ENCODE measurements at places on chromosomes 1 and 21. TPM values are rescaled to one million over a fixed set of nuclear protein-coding genes. Genes with fewer than 3 reads are reported as not detected.
A peak's percentile ranks its signal among the peaks of the same experiment; 100 is the strongest.

ZSCAN20 gene
- 4.4 TPM for total RNA-seq

OR2M3 gene
- total RNA-seq = not detected

SERTAD4 gene
- 2.7 TPM for total RNA-seq

DNA sequence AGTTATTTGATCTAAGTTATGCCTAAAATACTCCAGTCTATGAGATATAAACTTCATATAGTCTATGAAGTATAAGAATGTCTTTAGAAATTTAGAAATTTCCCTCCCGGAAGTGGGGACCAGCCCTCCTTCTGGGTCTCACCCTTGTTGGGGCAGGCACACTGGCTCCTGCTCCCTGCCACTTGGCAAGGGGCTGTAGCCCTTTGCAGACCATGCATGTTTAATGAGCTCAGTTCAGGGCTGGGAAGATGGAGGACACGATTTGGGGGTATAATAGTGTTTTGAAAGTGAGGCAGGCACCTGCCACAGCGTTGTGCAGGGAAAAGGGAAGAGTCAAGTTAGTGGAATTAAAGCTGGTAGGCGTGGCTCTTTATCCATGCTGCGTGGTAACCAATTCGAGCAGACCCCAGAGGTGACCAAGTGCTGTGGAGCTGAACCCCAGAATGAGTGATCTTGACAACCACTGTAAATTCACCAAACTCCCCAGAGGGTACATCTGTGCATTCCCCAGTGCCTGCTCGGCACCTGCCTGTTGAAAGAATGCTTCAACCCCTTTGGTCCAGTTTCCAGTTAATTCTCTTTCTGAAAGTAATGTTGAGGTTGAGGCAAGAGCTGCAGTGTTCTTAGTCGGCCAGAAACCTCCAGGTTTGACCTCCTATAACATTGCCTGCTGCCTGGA, 79.6 kb downstream of the DOP1B start:
- H3K27me3 ChIP-seq = no peaks in the 10 kb centered on the region
- DNase-seq = no peak
- no peak overlapping the region for H3K4me3 ChIP-seq
- peaks cover 22% of the 10 kb centered on the region for H3K4me1 ChIP-seq
- no peaks in the 10 kb centered on the region for H3K36me3 ChIP-seq

GRCh38 chr1:119906927-119907652, 10.8 kb upstream of the ADAM30 start:
- H3K27ac ChIP-seq = no peak overlapping the region
- no peak for DNase-seq
- no peaks in the 10 kb centered on the region for H3K27me3 ChIP-seq
- no peaks in the 10 kb centered on the region for H3K4me1 ChIP-seq
- H3K4me3 ChIP-seq = no peak overlapping the region

DNA sequence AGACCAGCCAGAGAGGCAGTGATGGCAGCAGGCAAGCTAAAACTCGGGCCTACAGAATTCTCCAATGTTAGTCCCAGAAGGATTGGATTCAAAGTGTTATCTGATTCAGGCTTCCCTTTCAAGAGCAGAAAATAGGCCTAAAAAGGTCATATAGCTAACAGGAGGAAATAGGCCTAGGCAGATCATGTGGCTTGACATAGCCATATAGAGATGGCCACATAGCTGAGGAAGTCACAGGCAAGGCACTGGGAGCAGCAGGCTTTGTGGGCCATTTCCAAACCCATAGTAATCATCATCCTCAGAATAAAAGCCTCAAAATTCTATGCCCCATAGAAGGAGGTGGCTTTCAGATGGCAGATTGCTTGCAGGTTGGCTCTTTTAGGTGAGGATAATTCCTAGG, 29.0 kb upstream of the LMO4 start:
- H3K27me3 ChIP-seq = no peaks in the 10 kb centered on the region
- no peaks in the 10 kb centered on the region for H3K36me3 ChIP-seq
- peaks cover 7% of the 10 kb centered on the region for H3K4me1 ChIP-seq
- no peak for DNase-seq
- no peak overlapping the region for H3K4me3 ChIP-seq

DNA sequence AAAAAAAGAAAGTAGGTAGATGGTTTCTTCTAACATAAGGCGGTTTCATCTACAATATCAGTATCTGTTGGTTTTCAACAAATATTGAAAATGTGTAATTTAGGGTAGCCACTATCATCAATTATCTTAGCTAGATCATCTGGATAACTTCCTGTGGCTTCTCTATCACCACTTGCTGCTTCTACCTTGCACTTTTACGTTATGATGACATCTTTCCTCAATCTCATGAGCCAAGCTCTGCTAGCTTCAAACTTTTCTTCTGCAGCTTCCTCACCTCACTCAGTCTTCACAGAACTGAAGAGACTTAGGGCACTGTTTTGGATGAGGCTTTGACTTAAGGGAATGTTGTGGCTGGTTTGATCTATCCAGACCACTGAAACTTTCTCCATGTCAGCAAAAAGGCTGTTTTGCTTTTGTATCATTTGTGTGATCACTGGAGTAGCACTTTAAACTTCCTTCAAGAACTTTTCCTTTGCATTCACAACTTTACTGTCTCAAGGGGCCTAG, 144.9 kb upstream of the HP1BP3 start:
- DNase-seq = no peak
- no peaks in the 10 kb centered on the region for H3K4me1 ChIP-seq
- H3K4me3 ChIP-seq = no peak overlapping the region
- no peak overlapping the region for H3K27ac ChIP-seq

DNA sequence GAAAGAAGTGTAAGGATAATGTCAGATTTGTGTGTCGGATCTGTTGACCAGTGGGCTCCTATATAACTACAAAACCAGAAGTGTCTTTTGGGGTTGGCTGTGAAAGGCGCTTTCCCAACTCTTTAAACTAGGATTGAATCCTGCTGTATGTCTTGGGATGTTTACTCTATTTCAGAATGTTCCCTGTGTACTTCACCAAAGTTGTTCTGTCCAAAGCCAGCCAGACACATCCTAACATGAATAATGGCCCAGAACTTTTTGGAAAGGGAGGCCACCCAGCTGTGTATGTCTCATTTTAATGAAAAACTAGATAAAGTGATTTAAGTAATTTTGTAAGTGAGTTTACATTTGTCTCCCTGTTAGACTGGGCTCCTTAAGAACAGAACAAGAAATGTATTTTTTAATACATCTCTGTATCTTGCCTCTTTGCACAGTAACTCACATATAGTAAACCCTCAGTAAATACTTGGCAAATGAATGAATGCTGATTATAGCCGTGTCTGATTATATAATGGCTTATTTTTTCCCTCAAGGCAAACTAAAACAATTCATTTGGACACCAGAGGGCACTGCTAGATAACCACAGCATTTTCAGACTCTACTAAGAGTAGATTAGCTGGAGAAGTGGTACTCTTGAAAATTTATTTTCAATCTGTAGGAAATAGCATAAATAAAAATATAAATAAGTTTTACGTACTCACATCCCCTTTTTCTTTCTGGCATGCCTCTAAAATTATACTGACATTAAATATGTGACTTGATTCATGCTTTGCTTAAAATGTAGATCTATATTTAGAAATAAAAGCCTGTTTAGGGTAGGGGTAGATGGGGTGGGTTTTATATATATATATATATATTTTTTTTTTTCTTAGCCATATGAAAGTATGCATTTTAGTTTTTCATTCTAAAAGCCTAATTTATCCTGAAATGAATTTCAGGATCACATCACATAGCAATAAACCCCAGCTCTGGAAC, 23.8 kb downstream of the TSEN15 start:
- H3K4me1 ChIP-seq = peaks cover 5% of the 10 kb centered on the region
- H3K27ac ChIP-seq = peak overlapping the region; percentile 59
- DNase-seq = no peak
- no peaks in the 10 kb centered on the region for H3K27me3 ChIP-seq
- no peak overlapping the region for H3K4me3 ChIP-seq

DNA sequence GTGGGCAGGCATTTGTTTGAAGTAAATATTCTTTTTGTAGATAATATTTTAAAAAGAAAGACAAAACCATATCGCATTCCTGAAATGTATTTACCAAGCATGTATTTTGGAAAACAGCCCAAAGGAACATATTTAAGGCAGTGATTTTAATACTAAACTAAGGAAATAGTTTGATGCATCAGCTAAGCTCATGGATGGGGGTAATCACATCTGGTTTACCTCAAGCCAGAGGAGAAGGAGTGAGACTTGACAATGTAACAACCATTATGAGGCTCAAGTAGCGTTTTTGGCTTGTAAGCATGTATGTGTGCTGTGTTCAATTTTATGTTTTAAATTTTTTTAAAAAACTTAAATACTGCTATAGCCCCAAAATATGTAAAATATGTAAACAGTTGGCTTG, 390.5 kb downstream of the DISC1 start:
- H3K4me3 ChIP-seq = no peak overlapping the region
- peaks cover 15% of the 10 kb centered on the region for H3K4me1 ChIP-seq
- H3K27ac ChIP-seq = no peak overlapping the region

GRCh38 chr21:15283789-15284188, 219.0 kb upstream of the NRIP1 start:
- no peak for DNase-seq
- no peaks in the 10 kb centered on the region for H3K36me3 ChIP-seq
- H3K4me1 ChIP-seq = no peaks in the 10 kb centered on the region
- no peaks in the 10 kb centered on the region for H3K27me3 ChIP-seq
- no peak overlapping the region for H3K4me3 ChIP-seq

DNA sequence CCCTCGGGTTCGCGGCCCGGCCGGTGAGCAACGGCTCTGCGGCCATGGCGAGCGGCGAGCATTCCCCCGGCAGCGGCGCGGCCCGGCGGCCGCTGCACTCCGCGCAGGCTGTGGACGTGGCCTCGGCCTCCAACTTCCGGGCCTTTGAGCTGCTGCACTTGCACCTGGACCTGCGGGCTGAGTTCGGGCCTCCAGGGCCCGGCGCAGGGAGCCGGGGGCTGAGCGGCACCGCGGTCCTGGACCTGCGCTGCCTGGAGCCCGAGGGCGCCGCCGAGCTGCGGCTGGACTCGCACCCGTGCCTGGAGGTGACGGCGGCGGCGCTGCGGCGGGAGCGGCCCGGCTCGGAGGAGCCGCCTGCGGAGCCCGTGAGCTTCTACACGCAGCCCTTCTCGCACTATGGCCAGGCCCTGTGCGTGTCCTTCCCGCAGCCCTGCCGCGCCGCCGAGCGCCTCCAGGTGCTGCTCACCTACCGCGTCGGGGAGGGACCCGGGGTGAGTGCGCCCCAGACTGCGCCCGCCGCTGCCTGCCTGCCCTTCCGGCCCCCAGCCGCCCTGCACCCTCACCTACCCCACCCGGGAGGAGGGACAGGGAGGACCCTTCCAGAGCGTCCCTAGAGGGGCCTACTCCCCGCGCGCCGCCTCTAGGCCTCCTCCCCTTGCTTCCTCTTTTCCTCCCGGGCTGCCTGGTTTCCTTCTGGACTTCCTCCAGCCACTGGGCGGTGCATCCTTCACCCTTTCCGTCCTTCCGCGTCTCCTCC, at the start of gene RNPEP:
RNPEP (plus strand) TSS at position 26 of the 757 bp plus-strand sequence; CDS start at position 45, 19 bp downstream.
- H3K36me3 ChIP-seq = no peaks in the 10 kb centered on the region
- H3K27me3 ChIP-seq = no peaks in the 10 kb centered on the region
- H3K4me1 ChIP-seq = peaks cover 40% of the 10 kb centered on the region
- H3K27ac ChIP-seq = peak within 1 kb of the TSS; percentile 94
- no peak for DNase-seq
- peak within 1 kb of the TSS; percentile 85 for H3K4me3 ChIP-seq

DNA sequence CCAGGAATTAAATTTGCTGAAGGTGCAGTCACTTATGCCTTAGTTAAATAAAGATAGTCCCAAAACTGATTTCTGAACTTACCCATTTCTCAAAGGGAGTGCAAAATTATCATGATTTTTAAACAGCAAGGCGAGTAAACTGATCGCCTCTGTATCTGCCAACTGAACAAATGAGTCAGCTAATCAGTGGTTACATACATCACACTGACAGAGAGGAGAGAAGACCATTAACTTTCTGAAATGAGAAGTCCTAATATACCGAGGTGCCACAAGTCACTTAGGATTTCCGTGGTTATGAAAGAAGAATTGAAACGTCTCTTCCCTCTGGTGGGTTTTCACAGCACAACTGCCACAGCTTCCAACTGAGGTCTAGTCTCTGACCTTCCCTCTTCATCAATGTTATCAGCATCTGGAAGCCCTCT, 400.7 kb downstream of the SMYD3 start:
- no peaks in the 10 kb centered on the region for H3K36me3 ChIP-seq
- H3K27ac ChIP-seq = no peak overlapping the region
- DNase-seq = no peak
- H3K4me1 ChIP-seq = no peaks in the 10 kb centered on the region

DNA sequence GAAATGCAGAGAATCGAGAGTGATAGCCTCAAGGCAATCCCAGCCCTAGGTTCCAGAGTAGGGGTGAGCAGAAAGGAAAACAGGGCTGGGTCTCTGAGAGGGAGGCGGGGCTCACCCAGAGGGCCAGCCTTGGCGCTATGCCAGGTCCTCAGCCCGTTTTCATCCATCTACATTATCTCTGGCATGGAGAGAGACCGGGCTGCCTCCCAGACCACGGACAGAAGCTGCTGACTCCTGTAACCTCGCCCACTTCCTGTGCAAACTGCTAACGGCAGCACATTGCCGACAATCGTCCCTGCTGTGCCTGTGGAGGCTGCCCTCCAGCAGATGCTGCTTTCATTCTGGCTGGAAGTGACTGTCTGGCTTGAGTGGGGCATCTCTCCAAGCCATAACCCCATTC, 569.1 kb downstream of the NPHP4 start:
- no peaks in the 10 kb centered on the region for H3K4me1 ChIP-seq
- H3K36me3 ChIP-seq = no peaks in the 10 kb centered on the region
- H3K27me3 ChIP-seq = peaks cover 4% of the 10 kb centered on the region
- H3K4me3 ChIP-seq = no peak overlapping the region
- no peak overlapping the region for H3K27ac ChIP-seq
- DNase-seq = no peak

Data from vagina (tissue), 2 donors.